Stimulated activated CD4-positive, alpha-beta T cell treated with anti-CD3 and anti-CD28 coated beads, Interleukin-4, amount 100 ng/mL, for 1 hour (primary cell): ENCODE measurements at places on chromosomes 5 and 9.

- DNase-seq: no peak
These were observed 2016.6 kb downstream of the MAT2B start for GRCh38 chr5:165521816-165522610.

- no peak for DNase-seq
These were observed 195.1 kb downstream of the SMARCA2 start for GRCh38 chr9:2210201-2210600.

GRCh38 chr5:171908638-171909037, 97.8 kb downstream of the FBXW11 start:
- no peak for DNase-seq

DNA sequence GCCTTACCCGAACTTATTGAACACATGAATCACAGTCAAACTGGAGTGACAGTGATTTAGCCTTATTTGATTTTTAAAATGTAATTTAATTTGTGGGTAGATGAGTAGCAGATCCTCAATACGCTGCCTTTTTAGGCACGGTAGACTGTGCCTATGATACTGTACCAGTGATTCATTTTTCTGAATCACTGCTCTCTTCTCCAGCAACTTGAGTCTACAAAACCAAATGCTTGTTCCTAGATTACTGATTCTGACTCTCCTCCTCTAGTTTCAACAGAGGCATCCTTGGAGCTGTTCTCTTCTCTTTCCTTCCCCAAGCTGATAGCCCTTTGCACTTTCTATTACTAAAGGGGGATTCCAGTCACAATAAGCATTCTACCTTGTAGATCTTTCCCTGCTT, 94.3 kb upstream of the IL7R start:
- no peak for DNase-seq

DNA sequence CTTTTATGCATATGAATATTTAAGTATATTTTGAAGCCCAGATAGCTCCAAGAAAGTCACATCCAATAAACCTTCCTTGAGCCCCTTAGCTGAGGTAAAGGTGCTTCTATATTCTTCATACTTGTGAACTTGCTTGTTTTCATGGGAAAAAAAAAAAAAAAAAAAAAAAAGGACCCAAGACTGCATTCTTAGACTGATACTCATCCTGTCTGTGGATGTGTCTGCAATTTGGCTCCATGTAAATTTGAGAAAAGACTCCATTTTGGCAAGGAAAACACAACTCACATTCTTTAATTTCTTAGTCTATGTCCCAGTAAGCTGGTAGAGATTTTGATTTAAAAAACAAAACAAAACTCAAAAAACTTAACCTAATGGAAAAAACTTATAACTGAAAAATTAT, 238.3 kb downstream of the FBXL17 start:
- DNase-seq: no peak

DNA sequence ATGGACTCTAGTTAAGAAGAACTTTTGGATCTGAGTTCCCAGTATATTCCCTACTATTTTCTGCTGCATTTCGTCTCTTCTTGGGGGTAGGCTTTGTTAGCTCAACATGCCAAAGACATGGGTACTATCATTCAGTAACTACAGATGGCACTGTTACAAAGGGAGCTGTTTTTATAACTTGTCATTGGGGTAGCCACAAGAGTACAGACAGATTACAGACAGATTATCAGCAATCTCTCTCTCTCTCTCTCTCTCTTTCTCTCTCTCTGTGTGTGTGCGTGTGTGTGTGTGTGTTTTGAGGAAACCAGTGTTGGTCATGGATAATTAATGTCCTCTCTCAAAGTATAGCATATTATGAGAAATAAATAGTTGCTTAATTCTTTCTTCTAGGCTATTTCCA, 116.1 kb downstream of the WDR70 start:
- DNase-seq: no peak

GRCh38 chr5:171541341-171541776, 121.9 kb downstream of the FGF18 start:
- DNase-seq: no peak

- DNase-seq: no peak
These were observed 879.8 kb upstream of the DMAC1 start for GRCh38 chr9:8679371-8679822.

- DNase-seq: no peak
These were observed 173.2 kb downstream of the DAB2IP start for GRCh38 chr9:121824651-121825030.

- DNase-seq: no peak
These were observed 372.4 kb upstream of the PAPPA start for GRCh38 chr9:115781070-115781736.

DNA sequence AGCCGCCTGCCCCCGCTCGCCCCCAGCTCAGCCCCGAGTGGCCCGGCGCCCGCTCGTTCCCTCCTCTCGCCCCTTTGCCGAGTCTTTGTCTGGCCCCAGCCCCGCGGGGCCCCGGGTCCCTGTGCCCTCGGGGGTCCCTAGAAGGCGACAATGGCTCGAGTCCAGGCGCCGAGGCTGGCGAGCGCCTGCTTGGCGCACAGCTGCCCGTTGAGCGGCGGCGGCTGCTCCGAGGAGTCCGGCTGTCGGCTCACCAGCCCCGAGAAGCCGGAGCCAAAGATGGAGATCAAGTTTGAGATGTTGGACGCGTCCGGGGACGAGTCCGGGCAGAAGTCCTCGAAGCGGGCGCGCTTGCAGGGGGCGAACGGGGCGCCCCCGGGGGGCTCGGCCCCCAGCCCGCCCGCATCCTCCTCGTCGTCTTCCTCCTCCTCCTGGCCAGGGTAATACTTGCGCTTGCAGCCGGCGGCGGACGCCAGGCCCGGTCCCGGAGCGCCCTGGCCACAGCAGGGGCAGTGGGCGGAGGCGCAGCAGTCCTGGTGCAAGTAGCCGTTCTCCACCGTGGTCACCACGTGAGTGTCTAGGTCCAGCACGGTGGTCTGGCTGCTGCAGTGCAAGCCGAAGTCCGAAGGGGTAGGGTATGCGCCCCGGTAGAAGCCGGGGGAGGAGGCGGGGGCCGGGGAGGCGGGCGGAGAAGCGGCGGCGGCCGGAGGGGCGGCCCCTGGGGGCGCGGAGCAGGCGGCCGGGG, 1.2 kb downstream of the IER5L start:
- peak; percentile 6 for DNase-seq

DNA sequence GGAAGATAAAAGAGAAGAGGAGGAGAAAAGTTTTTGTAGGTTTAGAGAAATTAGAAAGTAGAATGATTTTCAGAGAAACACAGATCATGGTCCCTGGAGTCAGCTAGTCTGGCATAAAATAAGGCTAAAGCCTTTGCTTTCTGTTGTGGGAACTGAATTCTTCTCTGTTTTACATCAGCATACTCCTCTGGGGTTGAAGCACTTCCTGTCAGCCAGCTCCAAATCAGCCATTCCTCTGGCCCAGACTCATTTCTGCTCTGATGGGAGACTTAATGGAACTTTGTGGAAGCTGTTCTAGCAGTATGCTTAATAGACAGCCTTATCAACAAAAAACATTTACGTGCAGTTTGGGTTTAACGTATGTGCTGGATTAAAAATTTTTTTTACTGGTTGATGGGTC, 143.2 kb downstream of the HMHB1 start:
- DNase-seq: no peak

DNA sequence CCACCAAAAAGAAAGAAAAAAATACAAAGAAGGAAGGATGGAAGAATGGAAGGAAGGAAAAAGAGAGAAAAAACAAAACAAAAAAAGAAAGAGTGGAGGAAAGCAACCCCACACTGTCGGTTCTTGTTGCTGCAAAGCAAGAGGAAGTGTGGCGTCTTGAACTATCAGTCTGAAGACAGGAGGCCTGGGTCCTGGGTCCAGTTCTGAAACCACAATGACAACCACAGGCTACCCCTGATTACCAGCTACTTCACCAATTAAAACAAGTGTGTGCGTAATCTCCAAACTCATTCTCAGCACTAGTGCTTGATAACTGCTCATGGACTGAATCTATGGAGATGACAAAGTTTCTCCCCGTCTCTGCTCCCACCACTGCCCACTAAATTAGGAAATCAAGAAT, 93.7 kb downstream of the RASEF start:
- no peak for DNase-seq

DNA sequence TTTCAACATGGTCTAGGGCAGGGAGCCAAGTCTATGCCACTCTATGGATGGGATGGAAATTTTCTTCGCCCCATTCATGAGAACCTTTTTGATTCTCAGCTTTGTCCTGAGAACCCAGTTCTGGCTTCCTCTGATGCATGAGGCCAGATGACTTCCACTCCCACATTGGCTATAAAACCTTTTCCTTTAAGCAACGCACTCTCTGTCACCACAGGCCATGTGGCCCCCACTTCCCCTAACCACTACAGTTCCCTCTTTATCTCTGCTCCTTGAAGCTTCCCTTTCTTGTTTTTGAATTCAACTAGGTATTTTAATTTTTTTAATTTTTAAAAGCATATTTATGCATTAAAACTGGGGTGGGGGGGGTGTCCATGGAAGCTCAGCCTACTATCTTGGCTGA, 401.3 kb downstream of the ENC1 start:
- DNase-seq: no peak

GRCh38 chr5:122705851-122706250, 69.0 kb upstream of the SNX2 start:
- no peak for DNase-seq

GRCh38 chr9:2015581-2016407, 647 bp downstream of the SMARCA2 start:
- peak; percentile 58 for DNase-seq

DNA sequence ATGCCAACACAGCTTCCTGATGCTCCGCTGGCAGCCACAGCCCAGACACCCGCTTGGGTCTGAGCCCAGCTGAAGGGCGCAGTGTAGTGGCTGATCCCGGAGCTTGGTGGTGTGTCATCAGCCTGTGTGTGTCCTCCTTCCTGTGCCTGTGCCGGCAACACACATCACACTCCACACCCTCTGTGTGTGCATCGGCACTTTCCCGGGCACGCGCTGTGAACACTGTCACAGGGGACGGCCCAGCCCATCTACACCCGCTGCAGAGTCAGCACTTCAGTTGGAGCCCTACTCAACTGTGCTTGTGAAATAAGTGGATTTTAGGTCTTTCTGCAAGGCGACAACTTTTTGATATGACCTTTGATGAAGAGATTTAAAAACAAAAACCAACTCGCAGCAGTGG, 189.4 kb downstream of the IRX2 start:
- DNase-seq: no peak

DNA sequence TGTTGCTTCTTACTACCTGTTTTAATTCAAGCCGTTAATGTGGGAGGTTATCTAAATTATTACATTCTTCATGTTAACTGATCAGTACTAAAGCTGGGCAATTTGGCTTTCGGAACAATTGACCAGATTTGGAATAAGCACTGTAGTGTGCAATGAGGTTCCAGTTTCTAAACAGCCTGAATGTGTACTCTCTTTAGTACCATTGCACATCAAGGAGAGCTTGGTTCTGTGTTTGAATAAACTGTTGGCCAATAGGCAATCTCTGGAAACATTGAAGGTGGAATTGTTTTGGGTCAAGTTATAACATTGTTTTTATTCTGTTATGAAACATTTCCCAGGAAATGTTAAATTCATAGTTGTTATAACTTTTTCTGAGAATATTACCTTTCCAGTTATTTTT, 105.2 kb downstream of the PBX3 start:
- no peak for DNase-seq

DNA sequence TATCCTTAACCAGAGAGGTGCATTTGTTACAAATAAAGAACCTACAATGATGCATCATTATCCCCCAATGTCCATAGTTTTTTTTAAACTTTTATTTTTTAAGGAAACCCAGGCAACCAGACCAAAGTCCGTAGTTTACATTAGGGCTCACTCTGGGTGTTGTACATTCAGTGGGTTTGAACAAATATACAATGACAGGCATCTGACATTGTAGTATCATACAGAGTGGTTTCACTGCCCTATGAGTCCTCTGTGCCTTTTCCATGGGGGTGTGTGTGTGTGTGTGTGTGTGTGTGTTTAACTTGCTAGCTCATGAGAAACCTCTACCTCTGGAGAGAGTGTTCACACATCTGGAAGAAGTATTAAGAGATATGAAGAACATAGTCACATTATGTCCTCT, 141.5 kb downstream of the KDM4C start:
- DNase-seq: no peak

DNA sequence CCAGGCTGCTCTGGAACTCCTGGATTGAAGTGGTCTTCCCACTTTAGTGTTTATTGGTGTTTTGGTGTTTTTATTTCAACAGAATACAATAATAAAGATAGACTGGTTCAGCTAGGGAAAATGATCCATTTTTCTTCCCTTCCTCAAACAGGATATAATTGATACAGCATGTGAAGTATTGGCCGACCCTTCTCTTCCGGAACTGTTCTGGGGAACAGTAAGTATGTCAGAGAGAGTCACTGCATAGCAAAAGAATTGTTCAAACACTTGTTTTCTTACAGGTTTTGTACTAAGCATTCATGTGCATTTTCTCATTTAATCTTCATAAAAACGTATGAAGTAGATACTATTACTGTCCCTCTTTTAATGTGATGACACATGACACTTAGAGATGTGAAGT, 31.6 kb downstream of the NUP188 start:
- no peak for DNase-seq

GRCh38 chr9:137660144-137660543, 41.3 kb downstream of the EHMT1 start:
- no peak for DNase-seq

DNA sequence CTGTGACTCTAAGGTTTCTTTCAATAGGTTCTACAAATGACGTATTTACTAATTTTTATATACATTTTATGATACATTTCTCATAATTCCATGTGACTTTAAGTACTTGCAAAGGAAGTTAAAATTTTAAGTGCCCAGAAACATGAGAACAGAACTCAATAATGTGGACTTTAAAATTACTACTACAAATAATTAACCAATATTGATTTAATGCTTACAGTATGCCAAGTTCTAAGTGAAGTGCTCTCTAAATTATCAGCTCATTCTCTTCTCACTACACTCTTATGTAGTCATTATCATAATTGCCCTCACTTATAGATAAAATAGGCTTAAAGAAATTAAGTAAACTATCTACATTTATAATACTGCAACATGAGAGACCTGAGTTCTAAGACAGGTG, 1690.7 kb upstream of the CDH9 start:
- DNase-seq: no peak

DNA sequence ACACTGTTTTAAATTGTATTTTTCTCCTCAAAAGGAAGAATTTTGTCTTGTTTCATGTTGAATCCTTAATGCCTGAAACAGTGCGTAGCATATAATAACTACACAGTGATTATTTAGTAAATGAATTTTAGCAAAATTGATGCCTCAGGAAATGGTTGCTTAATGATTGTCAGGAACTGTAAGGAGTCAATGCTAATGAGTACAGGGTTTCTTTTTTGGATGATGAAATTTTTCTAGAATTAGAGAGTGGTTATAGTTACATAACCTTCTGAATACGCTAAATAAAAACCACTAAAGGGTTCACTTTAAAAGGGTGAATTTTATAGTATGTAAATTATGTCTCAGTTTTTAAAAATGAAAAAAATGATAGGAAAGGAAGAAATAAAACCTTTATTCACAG, 14.9 kb downstream of the FAM151B start:
- no peak for DNase-seq

GRCh38 chr9:90098408-90098807, 493.6 kb downstream of the GADD45G start:
- no peak for DNase-seq

DNA sequence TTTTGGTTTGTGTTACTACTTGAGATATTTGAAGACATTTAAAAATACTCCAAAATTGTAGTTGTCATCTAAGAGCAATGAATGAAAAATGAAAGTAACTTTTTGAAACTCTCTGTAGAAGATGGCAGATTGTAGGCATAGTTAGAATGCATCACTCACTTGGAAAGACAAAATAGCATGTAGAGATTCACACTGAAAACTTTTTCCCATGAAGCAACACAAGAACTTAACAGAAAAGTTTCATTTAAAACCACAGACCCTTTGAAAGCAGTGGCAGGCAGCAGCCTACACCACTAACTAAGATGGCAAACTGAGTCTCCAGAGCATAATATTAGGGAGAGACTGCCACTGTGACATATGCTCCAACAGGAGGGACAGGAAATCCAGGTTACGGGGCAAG, 18.9 kb upstream of the FAM174A start:
- DNase-seq: no peak
